Esophagus squamous epithelium (tissue), 5 donors: ENCODE measurements at places on chromosomes 2 and 18. TPM values are rescaled to one million over a fixed set of nuclear protein-coding genes. Genes with fewer than 3 reads are reported as not detected.
A peak's percentile ranks its signal among the peaks of the same experiment; 100 is the strongest.

DNA sequence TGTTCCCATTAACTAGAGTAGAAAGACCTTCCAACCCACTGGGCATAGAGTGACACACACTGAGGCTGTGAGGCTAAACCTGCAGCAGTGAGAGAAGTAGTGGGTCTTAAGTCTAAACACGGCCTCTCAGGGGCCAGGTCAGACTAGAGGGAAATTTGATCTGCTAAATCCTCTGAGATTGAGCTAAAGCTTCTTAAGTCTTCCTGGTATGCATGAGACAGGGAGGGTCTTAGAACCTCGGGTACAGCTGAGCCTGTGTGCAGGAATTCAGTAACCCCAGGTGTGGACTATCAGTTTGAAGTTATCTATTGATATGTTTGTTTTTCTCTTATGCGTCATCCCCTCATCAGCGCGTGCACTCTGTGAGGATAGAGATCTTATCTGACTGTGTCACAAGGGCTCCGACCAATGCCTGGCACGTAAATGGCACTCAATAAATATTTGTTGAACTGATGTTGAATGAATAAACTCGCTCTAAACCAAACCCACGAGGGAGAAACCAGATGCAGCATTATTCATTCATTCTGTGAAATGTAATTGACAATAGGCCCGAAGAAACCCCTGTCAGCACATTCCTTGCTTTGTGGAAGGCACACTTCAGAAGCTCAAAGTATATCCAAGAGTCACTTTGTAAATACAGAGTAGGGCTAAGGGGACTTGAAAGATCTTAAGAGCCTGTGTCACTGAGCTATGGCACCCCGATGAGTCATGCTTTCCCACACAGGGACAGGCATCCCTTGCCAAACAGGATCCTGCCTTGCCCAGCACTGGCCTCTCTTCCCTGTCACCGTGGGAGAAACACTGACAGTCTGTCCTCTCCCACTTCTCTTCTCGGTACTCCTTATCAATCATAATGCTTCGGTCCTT, 21.7 kb upstream of the RAB10 start:
- H3K4me1 ChIP-seq, result peaks cover 32% of the 10 kb centered on the region
- H3K27me3 ChIP-seq, result no peaks in the 10 kb centered on the region
- H3K4me3 ChIP-seq, result no peak overlapping the region
- no peaks in the 10 kb centered on the region for H3K36me3 ChIP-seq
- H3K27ac ChIP-seq, result peak overlapping the region; percentile 93

DNA sequence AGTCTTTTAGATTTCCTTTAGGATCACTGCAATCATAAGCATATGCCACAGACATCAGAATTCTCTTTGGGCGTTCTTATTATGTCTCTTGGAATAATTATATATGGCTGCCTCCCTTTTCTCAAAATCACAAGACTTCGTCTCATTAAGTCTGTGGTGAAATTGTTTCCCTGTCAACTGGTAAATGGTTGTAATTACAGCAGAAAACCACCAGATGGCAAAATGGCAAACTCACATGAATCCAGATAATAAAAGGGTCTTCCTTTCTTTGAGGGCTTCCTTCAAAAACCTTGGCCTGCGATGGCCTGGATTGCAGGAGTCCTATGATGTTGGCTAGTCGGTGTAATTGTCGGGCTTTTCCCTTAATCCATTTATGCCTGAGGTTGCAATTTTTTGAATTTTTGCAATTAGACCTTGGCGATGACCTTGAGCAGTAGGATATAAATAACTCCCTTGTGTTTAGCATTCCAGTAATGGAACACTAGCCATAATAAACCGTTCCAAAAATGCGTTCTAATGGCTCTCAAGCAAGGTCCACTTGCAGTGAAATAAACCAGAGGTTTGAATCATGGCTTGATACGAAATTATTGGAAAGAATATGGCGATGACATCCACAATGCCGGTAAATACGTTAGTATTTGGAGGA, 656.4 kb downstream of the MBD2 start:
- H3K36me3 ChIP-seq, result no peaks in the 10 kb centered on the region
- H3K4me3 ChIP-seq, result no peak overlapping the region
- H3K27me3 ChIP-seq, result no peaks in the 10 kb centered on the region

- peak overlapping the region; percentile 97 for H3K4me3 ChIP-seq
- peaks cover 16% of the 10 kb centered on the region for H3K4me1 ChIP-seq
- no peak for DNase-seq
- no peak overlapping the region for H3K27ac ChIP-seq
- H3K27me3 ChIP-seq, result no peaks in the 10 kb centered on the region
Observed at GRCh38 chr2:162343492-162343823, 474 bp upstream of the GCA start.

GRCh38 chr2:223865124-223865523, 27.7 kb upstream of the AP1S3 start:
- no peak overlapping the region for H3K27ac ChIP-seq
- H3K27me3 ChIP-seq, result no peaks in the 10 kb centered on the region
- no peaks in the 10 kb centered on the region for H3K36me3 ChIP-seq
- no peak overlapping the region for H3K4me3 ChIP-seq
- no peaks in the 10 kb centered on the region for H3K4me1 ChIP-seq
- DNase-seq, result no peak

GRCh38 chr2:24712296-24712695, 80.9 kb downstream of the PTRHD1 start:
- H3K36me3 ChIP-seq, result no peaks in the 10 kb centered on the region
- DNase-seq, result no peak
- H3K4me3 ChIP-seq, result no peak overlapping the region
- H3K27me3 ChIP-seq, result no peaks in the 10 kb centered on the region
- H3K4me1 ChIP-seq, result no peaks in the 10 kb centered on the region

DNA sequence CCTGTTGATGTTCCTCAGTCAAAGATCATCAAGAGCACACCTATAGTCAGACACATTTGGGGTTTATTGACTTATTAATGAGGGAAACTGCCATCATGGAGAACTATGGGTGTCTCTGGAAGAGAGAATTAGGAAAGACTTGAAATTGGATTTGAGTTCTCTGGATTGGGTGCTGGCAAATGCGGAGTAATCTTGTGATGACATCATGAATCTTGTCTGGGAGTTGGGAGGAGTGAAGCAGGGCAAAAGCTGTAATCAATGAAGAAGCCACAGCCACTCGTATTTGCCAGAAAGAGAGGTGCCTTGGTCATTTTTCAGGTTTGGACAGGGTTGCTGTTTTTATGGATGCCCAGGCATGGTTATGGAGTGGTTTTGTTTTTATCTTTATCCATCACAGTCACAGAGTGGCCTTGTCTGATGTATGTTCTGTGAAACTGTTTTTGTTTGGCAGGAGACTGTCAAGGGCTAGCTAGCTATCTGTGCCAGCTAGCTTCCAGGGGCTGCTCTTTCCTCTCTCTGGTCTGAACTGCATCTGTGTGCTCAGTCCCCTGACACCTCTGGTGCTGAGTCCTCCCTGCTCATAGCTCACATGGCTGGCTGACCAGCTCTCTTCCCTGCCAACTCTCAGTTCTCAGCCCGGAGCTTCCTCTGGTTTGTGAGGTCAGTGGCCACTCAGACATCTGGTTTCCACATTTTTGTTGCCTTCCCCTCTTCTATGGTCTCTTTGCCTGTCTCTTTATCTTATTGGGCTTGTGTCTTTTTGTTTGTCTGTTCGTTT, 193.4 kb upstream of the RMP24 start:
- DNase-seq, result no peak
- H3K4me1 ChIP-seq, result no peaks in the 10 kb centered on the region
- no peaks in the 10 kb centered on the region for H3K36me3 ChIP-seq
- H3K4me3 ChIP-seq, result no peak overlapping the region
- H3K27ac ChIP-seq, result no peak overlapping the region
- H3K27me3 ChIP-seq, result no peaks in the 10 kb centered on the region

GRCh38 chr2:207692206-207693065, 19.0 kb upstream of the CCNYL1 start:
- H3K36me3 ChIP-seq, result no peaks in the 10 kb centered on the region
- H3K27me3 ChIP-seq, result no peaks in the 10 kb centered on the region
- no peak overlapping the region for H3K27ac ChIP-seq
- no peaks in the 10 kb centered on the region for H3K4me1 ChIP-seq
- DNase-seq, result no peak

The ABCG8 gene
- not detected for total RNA-seq

DNA sequence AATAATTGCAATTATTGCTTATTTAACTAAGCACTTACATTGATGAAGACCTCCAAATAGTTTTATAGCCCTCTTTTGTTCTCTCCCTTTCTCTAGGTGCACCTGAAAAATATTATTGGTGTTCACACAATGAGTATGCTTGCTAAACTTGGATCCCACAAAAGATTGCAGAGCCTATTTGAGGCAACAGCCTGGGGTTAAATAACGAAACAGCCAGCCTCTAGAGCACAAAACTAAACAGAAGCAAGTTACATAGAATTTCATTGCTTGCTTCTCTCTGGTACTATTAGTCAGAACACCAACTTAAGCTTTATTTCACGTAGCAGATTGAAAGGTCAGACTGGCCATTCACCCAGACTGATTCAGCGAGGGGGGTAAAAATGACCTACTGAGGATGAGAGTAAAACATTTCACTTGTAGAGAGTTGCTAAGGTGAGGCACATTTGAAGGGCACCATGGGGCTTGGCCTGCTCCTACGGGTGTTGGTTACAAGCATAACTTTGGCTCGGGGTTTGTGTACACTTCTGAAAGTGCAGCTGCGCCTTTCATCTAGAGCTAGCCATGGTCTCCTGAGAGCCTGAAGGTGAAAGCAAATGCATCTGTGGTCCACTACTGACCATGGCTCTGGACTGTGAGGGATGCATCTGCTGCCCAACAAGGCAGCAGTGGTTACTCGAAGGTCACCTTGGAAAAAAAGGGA, 225.1 kb upstream of the LRRTM1 start:
- no peaks in the 10 kb centered on the region for H3K36me3 ChIP-seq
- no peaks in the 10 kb centered on the region for H3K27me3 ChIP-seq
- H3K4me1 ChIP-seq, result no peaks in the 10 kb centered on the region
- no peak for DNase-seq

The MARCHF4 gene
- not detected for total RNA-seq

The VSNL1 gene
- total RNA-seq, result 46.5 TPM

DNA sequence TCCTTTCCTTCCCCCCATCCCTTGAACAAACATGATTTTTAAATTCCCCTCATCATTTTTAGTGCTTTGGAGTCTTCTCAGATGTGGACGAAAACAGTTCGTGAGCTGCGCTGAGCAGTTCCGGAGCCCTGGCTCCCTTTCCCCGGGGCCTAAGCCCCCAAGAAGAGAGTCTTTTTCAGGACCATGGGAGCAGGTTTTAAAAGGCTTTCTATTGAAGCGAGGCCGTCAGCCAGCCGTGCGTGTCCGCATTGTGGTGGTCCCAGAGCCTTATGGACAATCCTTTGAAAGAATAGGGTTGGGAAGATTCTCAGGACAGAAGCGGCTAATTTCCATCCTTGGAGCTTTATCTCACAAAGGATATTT, 290.7 kb downstream of the SOX11 start:
- no peak overlapping the region for H3K27ac ChIP-seq
- H3K4me3 ChIP-seq, result no peak overlapping the region
- no peaks in the 10 kb centered on the region for H3K4me1 ChIP-seq
- no peaks in the 10 kb centered on the region for H3K36me3 ChIP-seq

The DSG4 gene
- total RNA-seq, result not detected

GRCh38 chr2:200306931-200307723, 634 bp downstream of the SPATS2L start:
- H3K4me1 ChIP-seq, result peaks cover 22% of the 10 kb centered on the region
- H3K4me3 ChIP-seq, result peak overlapping the region; percentile 76
- no peaks in the 10 kb centered on the region for H3K36me3 ChIP-seq
- no peaks in the 10 kb centered on the region for H3K27me3 ChIP-seq

DNA sequence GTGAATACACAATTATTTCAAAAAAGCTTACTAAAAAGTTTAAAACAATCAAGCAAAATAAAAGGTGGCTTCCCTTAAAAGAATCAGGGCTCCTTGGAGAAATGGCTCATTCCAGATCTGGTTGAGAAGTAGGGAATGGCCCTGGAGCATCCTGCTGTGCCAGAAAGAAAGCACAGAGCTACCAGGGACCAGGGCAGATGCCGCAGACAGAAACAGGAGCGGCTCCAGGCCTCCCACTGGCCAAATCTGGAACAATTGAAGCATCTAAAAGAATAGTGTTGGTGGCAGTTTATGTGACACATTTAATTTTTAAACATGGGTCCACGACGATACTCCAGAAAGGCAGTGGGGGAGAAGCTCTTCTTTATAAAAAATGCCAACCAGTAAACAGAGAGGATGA, 75.5 kb downstream of the GBX2 start:
- no peaks in the 10 kb centered on the region for H3K36me3 ChIP-seq
- H3K27me3 ChIP-seq, result no peaks in the 10 kb centered on the region
- H3K4me3 ChIP-seq, result no peak overlapping the region
- no peaks in the 10 kb centered on the region for H3K4me1 ChIP-seq
- H3K27ac ChIP-seq, result no peak overlapping the region

DNA sequence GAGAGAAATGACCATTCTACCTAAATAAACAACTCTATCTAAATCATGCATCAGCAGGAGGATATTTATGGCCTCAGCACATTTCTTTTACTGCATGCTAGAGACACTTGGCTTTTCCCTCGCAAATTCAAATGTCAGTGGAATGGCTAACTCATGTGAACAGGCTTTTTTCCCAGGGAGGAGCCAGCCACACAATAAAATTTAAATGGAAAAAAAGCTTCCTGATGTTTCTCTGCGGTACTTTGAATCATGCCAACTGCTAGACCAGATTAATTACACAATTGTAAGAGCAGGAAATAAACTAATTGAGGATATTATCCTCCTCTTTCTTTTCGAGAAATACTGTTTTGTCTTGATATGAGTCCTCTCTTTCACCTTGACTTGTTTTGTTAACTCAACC, 676.3 kb downstream of the IRS1 start:
- no peak overlapping the region for H3K4me3 ChIP-seq
- no peak for DNase-seq
- no peaks in the 10 kb centered on the region for H3K36me3 ChIP-seq
- H3K4me1 ChIP-seq, result no peaks in the 10 kb centered on the region
- H3K27me3 ChIP-seq, result no peaks in the 10 kb centered on the region

DNA sequence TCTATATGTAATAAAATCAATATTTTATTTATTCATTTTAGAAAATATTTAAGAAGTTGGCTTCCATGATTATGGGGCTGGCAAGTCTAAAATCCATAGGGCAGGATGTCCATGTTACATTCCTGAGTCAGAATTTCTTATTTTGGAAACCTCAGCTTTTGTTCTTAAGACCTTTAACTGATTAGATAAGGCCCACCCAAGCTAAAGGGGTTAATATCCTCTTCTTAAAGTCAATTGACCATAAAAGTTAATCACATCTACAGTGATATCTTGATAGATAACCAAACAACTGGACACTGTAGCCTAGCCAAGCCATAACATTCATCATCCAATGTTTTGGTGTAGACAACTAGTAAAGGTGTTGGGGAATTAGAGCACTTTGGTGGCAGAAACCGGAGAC, 1035.4 kb upstream of the ZEB2 start:
- H3K4me1 ChIP-seq, result no peaks in the 10 kb centered on the region
- no peaks in the 10 kb centered on the region for H3K36me3 ChIP-seq
- DNase-seq, result no peak
- H3K27me3 ChIP-seq, result peaks cover 19% of the 10 kb centered on the region
- H3K4me3 ChIP-seq, result no peak overlapping the region
- no peak overlapping the region for H3K27ac ChIP-seq
